ENCODE measurements at places on chromosomes 2 and 18.

GRCh38 chr2:38260972-38261371, 116.1 kb downstream of the ATL2 start:
- no peak for DNase-seq

DNA sequence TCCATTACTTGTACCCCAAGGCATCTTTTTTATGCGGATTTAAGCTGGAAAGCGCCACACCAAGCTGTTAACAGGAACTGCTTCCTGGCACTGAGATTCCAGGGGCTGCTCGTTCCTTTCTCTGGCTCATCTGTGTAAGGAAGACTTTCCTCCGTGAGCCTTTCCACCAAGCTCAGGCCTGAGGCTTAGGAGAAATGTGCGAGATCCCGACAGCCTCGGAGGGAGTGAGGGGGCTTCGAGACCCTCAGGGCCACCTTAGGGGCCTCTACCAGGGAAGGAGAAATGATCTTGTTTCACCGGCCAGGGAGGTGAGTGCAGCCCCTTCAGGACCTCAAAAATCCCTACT, 17.1 kb downstream of the B3GNT7 start:
- DNase-seq = no peak

DNA sequence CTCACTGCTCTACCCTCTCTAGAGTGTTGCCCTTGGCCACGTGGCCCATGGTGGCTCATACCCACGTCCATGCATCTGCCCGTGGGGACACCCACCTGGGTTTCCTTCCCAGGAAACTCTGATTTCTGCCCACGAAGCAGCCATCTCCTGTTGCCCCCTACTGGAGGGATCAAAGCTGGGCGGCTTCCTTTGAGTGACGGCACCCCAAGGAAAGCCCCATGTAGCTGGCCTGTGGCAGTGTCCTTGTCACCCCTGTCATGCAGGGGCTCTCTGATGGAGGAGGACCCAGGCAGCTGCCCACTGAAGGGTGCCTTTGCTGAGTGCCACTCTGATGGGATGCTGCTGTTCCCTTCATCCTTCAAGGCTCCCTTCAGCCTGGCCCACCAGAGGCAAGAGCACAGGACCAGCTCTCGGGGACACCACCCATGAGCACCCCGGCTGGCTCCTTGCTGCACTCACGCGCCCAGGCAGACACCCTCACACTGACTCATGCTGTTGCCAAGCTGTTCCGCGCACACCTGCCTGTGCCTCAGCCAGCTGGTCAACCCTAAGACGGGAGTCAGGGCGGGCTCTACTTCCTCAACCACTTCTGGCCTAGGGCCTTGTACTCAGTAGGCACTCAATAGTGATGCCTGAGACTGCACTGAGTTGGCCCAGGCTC, 101.1 kb downstream of the CTIF start:
- DNase-seq = no peak

DNA sequence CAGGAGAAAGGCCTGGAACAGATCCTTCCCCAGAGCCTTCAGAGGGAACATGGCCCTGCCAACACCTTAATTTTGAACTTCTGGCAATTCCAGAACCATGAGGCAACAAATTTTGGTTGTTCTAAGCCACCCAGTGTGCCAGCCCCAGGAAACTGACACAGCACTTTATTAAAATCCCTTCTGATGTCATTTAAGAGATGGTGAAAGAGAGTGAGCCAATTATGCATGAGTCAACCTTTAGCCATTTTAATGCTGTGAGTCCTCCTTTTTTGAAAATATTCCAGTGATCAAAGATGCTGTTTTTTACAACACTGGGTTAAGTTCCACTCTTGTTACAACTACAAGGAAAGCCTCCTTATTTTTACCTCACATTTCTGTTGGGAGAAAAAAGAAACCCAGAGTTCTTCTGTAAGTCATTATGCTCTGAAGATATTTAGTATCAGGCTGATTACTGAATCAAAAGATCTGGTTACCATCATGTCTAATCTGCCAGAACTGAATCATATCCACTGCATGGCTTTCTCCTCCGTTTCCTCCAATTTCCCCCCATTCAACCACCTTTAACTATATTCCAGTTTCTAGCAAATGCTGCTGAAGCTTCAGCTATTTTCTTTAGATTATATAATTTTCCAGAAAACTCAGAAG, 235.4 kb downstream of the TXNL1 start:
- peak; percentile 82 for DNase-seq

DNA sequence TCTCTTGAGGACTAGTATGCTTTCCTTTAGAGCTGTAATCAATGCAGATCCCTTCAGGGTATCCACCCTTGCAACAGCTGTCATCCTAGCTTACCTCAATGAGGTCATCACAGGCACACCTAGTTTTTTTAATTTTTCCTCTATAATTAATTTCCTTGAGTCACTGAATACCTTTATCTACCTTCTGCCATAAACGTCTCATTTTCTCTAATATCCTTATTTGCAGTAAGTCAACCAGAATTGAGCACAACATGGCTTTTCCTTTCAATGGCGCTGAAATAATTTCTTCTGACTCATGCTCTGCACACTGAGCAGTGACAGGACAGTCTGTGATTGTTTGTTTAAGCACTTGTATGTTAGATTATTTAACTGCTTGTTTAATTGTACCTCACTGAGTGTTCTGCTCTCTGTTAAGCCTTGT, 49.4 kb downstream of the ETAA1 start:
- peak; percentile 66 for DNase-seq

DNA sequence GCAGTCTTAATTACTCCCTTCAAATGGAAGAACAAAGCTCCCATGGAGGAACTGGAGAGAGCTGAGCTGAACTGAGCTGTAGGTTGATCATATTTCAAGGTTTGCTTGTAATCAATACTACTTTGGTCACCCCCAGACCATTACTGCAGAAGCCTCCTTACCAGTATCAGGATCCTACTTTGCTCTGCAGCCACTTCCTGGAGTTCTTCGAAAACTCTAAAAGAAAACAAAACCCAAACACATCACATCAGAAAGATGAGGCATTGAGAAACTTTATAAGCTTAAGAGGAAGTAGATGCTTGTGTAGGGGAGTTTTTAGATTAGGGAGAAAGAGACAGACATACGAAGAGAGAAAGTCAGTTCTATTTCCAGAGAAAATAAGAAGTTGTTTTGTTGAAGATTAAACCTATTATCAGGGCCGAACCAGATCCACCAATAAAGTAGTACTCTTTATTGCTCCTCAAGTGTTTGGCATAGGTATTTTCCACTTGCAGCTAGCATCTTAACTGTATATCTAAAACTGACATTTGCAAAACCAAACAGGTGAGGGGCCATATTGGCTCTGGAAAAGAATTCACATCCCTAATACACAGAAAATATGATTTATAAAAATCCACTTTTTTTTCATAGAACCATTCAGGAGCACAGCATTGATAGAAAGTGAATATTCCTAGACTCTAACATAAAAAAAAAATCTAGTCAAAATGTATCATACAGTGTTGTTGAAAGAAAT, 166.9 kb upstream of the KLF7 start:
- DNase-seq = peak; percentile 38

GRCh38 chr18:69845593-69846506, 101.8 kb downstream of the CD226 start:
- DNase-seq = peak; percentile 35

GRCh38 chr2:29760008-29760407, 161.4 kb downstream of the ALK start:
- DNase-seq = no peak
